Naive thymus-derived CD4-positive, alpha-beta T cell (primary cell): ENCODE measurements at places on chromosomes 11 and 22.

DNA sequence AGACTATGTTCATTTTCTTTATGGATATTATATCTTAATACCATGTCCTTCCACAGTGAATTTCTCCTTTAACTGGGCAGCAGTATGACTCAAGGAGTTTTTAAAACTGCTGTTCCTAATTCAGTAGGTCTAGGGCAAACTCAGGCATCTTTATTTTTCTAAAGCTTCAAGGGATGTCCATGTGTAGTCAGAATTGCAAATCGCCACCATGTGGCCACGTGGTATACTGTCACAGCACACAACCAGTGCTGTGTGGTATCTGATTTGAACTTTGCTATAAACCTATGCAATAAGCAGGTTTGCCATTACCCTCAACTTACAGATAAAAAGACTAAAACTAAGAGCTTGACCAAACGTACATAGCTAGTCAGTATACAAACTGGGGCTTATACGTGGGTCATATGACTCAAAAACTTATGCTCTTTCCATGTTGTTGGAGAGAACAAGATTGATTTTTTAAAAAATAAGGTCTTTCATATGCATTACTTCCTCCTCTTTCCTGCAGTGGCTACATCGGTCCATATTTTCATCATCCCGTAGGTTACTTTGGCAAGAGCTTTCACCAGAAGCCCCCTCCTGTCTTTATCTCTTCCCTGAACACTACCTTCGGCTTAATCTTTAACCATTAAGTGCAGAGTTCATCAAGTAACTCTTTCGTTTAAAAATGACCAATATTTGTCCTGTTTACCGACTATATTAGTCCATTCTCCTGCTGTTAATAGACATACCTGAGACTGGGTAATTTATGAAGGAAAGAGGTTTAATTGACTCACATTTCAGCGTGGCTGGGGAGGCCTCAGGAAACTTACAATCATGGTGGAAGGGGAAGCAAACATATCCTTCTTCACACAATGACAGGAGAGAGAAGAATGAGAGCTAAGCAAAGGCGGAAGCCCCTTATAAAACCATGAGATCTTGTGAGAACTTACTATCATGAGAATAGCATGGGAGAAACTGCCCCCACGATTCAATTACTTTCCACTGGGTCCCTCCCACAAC is 8.0 kb upstream of the HTATIP2 start:
- peak; percentile 38 for DNase-seq

DNA sequence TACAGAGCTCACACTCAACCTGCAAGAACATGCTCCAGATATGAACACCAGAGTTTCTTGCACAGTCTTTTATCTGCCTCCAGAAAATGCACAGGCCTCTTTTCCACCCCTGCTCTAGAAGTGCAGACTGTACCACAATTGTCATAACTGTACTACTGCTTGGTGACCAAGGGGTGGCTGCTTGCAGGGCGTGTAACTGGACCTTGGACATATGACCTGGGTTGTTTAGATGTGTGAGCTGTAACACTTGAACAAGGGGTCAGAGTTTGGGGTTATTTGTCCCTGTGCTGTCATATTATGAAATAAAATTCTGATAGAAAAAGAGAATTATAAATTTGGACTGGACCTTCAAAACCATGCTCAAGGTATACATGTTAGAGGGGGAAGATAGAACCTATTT is 1185.5 kb downstream of the FAM181B start:
- DNase-seq = no peak

DNA sequence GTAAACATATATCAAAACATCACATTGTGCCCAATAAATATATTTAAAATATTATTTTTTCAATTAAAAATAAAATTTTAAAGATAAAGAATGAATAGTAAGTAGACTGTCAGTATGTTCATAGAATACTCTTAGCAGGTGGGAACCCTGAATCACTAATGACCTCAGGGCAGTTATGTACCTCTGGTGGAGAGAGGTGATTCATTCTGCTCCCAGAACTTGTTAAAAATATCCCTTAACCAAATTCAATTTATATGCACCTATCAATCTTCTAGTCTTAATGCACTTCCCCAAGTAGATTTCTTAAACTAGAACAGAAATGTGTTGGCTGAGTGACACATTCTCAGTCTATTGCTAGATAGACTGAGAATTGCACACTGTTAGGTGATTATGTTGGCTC is 183.9 kb upstream of the SYN3 start:
- DNase-seq = no peak

DNA sequence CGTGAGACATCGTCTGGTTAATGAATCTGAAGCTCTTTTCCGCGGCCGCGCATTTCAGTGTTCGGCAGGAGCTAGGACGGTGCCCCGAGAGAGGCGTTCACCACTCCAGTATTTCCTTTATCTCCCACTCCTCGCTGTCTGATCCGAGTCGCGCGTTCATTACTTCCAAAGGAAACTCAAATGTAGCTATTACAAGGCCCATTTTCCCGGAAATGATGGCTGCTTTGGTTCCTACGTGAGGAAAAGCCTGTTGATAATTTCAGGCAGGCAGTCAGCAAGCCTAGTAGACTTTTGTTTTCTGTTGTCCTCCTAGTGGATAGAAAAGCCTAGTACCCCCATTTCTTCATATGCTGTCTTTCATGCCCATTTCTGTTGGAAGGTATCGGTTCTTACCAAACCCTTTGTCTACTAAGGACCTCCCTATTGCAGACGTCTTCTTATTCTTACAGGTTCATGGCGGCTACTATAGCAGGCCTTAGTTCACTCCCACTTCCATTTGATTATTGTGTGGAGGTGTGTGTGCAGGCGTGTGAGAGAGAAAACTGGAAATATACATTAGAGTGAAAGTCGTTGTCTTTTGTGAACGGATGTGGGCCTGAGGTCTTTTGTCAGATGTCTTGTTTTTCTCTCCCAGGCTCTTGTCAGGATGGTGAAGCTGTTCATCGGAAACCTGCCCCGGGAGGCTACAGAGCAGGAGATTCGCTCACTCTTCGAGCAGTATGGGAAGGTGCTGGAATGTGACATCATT is 737 bp downstream of the RBM4 start:
- peak; percentile 56 for DNase-seq

DNA sequence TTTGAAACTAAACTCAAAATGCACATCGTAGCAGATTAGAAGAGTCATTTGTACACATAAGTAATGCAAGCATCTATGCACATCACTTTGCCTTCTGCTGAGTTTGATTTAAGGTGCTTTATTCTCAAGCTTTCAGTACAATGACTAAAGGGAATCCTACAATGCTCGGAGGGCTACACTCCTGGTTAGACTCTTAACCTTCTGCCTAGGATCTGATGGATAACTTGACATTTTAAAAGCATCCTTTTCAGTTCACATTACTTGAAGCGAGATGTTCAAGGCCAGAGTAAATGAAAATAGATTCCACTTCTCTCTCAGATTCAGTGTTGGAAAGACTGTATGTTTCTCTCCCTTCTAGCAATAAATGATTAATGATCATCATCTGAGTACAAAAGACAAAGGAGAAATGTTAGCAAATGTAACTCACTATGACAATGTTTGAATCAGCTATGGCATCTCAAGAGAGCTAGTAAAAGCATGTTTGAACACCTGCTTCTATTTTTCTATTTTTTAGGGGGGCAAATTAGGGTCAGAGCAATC is 259.2 kb upstream of the ANO3 start:
- DNase-seq = no peak

DNA sequence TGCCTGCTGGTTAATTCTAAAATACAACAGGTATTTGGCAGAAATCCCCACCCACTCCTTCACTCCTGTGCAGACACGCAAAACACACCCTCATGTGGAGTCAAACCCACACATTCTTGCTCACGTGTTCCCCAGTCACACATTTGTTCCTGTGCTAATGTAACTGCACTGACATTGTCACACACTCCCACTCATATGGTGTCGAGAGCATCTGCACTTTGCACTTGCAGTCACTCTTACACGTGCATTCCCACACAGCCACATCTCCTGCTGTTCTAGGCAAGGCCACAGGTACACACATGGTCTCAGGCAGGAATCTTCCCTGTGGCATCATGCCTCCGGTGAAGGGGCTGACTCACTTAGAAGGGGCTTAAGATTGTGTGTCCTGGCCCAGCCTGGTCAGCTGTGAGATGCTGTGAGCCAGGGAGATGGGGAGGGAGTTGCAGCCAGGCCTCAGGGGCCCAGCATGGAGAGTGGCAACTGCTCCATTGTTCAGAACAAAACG is 395.0 kb downstream of the TENM4 start:
- DNase-seq = no peak

DNA sequence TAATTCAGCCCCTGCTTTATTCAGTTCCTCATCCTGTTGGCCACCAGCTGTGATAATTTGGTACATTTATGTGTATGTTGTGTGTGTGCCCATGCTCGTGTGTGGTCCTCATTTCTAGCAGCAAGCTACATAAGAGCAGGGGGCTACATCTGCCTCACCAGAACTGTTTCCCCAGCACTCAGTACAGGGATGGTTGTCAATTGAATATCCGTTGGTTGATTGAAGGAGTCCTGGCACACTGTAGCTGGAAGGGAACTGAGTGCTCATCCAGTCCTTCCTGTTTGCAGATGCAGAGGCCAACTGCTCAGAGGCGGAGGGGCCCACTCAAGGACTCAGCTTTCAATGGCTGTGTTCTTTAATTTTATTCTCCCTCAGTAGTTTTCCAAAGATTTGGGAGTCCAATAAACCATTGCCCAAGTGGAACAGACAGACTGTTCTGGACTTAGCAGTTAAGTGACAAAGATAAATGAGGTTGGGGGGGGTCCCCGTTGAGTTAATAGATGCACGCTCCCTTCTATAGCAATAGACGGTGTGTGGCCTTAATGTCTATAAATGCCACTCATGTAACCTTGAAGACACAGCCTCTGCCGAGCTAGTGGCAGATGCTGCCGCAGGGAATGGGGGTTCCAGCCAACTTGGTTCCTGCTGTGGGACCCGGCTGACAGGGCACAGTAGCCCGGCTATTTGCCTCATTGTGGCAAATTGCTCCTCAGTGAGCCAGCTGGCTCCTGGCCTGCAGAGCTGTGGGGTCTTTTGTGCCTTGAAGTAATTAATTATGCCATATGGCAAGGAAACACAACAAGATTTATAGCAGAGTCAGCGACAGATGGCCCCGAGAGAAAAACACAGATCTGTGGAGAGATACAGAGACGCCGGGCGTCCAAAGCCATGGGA is 71.4 kb upstream of the GRK3 start:
- no peak for DNase-seq

DNA sequence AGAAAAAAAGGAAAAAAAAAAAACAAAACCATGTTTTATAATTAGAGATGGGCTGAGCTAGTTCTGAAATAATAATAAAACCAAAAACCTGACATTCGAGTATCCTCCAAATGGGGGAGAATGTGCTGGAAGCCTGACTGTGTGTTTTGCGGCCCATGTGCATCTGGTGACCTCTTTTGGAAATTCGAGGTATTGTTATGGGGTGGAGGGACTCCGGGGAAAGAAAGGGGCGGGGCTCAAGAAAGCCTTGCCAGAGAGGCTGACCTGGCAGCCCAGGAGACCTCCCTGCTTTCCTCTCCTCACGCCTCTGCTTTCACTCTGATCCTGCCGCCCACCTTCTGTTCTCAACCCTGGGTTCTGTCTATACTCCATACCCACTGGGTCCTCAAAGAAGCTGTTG is 72.9 kb downstream of the CTTN start:
- peak; percentile 4 for DNase-seq

DNA sequence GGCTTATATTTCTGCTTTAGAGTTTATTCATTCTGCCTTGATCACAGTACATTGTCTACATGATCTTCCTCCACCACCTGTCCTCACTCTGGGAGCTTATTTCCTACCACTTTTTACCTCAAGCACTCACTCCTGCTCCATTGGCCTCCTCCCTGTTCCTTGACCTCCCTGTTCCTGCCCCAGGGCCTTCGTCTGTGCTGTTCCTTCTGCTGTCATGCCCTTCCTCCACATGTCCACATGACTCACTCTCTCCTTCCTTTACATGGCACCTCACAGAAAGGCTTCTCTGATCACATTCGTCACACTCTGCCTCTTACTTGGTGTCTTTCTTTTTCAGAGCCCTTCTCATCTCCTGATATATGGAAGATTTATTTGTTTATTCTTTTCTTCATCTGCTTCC is 103.0 kb downstream of the FBXO7 start:
- no peak for DNase-seq

DNA sequence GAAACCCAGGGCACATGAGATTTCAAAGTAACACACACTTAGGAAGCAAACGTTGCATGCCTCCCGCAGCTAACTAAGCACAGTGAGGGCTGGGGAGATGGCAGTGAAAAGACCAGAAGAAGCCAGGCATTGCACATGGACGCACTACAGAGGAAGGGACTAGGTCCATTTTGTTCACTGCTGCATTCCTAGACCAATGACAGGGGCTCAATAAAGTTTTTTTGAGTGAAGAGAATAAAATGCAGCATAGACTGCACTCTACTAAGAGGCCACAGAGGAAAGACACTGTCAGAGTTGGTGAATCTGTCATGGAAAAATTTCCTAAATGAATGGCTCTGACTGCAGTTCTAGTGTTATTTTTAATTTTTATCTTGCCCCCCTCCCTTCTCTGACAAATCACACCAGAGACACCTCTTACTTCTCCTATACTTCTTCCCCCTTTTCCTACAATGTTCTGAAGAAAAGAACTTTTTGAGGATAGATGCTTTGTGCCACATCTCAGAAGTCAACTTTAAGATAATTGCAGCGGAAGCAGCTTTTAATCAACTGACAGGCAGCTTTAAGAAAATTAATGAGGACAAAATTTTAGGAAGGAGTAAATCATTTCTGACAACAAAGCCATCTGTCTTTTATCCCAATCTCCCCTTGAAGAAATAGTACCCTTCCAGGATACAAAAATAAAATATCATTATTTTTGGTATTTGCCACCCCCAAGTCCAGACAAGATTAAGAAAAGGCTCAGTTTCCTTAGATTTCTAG is 34.8 kb upstream of the CHRM4 start:
- no peak for DNase-seq

DNA sequence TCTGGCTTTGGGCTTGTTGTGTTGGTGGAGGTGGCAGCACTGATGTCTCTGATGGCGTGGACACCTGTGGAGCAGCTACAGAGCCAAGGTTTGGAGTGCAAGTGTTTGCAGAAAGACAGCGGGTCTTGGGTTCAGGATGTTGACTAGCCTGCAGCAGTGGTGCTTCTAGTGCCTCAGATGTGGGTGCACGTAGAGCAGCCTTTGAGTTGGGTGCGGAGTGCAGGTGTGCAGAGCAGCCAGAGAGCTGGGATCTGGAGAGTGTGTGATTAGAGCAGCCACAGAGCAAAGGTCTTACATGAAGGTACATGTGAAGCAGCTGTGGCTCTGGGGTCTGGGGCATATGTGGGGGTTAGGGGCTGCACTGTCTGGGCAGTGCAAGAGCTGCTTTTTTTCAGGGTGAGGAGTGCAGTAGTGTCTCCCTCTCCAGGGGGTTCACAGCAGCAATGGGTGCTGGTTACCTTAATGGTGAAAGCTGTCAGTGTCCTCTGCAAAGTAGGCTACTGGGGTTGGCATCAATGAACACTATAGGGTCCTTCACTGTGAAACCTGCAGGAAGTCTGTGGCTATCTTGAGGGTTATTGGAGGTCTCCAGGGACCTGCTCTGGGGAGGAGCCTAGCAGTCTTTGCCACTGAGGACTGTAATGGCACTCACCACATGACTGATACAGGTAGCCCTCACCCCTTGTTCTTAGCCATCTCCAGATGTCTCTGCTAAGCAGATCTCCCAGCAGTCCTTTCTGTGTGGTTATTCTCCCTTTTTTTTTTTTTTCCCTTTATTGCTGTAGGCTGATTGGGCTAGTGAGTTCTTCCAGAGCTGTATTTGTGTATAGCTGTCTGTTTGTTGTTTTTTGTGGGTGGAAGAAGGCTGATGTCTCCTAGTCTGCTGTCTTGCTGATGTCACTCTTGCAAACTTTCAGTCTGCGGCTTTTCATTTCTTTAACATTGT is 14.3 kb downstream of the BIRC2 start:
- DNase-seq = peak; percentile 78

GRCh38 chr11:106276126-106276525 is 198.7 kb downstream of the AASDHPPT start:
- DNase-seq = no peak

- DNase-seq = peak; percentile 51
These were observed 7.5 kb downstream of the P2RX3 start for GRCh38 chr11:57345555-57346211.
